ENCODE measurements at places on chromosomes 12 and 14.
A peak's percentile ranks its signal among the peaks of the same experiment; 100 is the strongest.

DNA sequence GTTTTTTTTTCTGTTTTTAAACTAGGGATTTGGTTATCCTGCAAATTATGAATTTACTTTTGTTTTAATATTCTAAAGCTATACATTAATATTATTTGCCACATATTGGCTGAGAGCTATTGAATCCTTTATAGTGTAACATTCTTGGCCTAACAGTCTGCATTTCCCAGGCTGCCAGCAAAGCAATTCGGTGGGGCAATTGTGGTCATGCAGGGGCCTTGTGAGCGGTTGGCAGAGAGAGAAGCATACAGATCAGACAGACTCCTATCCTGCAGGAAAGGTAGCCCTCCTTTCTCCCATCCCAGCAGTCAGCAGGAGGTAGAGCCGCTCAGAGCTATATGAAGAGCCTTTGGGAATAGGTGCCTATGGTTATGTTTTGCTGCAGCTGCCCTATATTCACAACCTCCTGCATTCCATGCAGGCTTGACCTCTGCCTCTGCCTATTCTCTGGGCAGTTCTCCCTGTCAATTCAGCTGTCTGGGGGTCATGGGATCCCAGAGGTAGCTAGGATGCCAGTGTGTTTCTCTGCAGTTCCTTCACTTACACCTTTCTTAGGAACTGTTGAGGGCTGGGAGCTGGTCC lies 144.7 kb downstream of the GPHN start:
- DNase-seq = no peak

- no peak for DNase-seq
Observed at GRCh38 chr14:54451121-54451601, 10.0 kb upstream of the CNIH1 start.

GRCh38 chr12:123973552-123974341 lies 732 bp downstream of the ZNF664 start:
- DNase-seq = peak; percentile 17

DNA sequence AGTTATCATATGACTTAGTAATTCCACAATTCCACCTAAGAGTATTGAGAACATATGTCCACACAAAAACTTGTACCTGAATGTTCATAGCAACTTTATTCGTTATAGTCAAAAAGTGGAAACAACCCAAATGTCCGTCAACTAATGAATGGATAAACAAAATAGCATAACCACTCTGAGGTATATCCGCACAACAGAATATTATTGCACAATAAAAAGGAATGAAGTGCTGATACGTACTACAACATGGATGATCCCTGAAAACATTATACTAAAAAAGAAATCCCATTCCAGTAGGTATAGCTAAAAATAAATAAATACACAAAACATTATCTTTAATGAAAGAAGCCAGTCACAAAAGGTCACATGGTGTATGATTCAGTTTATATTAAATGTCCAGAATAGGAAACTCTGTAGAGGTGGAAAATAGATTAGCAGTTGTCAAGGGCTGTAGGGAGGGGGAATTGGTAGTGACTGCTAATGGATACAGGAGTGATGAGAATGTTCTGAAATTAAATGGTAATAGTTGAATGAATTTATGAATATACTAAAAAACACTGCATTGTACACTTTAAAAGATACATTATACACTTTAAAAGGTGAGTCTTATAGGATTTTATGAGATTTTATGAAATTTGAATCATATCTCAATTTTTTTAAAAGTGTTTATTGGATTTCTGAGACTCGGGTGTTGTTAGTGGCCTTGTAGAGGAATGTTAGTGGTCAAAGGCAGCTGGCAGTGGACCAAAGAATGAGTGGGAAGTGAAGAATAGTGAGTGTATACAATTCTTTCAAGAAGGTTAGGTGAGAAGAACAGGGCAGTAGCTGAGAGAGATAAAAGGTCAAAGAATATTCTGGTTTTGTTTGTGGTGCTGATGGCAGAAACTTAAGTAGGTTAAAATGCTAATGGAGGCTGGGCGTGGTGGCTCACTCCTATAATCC lies 36.3 kb upstream of the BAZ1A start:
- DNase-seq = no peak

- peak; percentile 28 for DNase-seq
Observed at GRCh38 chr14:31037709-31038221, 11.6 kb upstream of the STRN3 start.

DNA sequence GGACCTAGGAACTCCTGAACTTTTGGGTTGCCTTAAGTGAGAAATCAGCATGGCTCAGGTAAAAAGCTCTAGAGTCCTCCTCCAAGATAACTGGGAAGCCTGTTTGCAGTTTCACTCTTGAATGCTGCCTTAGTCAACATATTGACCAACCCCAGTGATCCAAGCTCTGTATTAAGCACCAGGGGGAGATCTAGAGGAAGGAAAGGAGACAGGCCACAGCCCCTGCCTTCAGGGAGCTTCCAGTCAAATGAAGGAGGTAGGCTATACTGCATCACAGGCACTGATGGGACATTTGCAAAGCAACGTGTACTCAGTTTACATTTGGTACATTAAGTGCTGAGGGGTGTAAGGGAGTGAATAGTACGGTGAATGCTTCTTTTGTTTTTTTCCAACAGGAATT lies 1.2 kb upstream of the CSAD start:
- peak; percentile 22 for DNase-seq

DNA sequence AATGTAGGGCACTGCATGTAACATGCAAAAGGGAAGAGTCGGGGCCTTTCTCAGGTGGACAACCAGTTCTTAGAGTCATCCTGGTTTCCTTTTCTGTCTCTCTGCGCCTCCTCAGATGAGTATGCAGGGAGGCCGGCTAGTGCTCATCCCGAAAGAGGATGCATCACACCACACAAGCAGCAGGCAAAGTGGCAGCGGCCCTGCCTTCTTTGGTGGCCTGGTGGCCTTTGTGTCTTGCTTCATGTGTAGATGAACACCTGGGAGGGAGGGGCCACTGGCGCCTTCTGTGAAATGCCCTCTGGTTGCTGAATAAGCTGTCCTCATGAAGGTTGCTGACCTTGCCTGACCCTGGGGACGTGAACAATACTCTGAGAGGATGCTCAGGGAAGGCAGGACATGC lies 18.0 kb downstream of the SLC24A4 start:
- DNase-seq = no peak

- no peak for DNase-seq
Observed at GRCh38 chr12:22600181-22600580, 24.8 kb upstream of the ETNK1 start.

DNA sequence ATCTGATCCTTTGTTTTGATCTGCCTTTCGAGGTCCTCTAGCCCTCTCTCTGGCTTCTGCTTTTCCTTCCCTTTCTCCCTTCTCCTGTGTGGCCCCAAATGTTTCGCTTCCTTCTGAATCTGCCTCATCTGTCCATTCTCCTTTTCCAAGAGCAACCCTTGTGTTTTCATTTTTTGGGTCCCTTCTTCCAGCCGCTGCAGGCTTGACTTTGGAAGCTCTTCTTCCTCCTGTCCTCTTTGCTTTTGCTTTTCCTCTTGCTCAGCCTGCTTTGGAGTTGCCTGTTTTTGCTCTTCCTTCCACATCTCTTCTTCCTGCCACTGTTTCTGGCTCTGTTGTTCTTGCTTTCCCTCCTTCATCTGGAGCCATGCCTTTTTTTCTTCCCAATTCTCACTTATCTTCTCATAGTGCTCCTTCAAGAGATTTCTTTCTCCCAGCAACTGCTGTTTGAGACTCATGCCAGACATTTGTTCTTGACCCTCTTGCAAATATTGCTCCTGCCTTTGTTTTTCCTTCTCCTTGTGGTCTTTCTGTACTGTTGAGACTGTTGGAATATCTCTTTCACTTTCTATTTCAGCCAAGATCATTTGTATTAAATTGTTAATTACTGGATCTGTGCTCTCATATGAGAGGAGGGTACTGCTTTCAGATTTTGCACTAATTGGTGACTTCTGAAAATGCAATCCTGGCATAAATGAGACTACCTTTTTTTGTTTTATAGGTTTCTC lies 42.4 kb downstream of the FAM186A start:
- peak; percentile 12 for DNase-seq

GRCh38 chr12:90964616-90965015 lies 9.6 kb upstream of the CCER1 start:
- DNase-seq = no peak

DNA sequence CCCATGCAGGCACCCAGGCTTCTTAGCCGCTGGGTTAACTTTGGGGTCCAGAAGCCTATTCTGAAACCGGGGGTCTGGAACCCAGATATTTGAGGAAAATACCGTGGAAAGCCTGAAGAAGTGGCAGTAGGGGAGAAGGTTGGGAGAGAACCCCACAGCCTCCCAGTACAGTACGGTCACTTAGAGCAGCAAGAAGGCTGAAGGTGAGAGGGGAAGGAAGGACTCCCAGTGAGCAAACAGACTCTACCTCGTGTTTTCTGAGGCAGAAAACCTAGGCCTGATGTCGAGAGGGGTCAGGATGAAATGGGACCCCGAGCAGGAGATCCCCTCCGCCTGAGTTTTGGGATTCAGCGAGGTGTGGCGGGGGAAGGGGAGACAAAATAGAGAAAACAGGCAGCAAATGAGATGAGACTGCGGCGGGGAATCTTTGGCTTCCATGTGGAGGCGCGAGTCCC lies 10.7 kb upstream of the CALCOCO1 start:
- DNase-seq = no peak

- DNase-seq = no peak
Observed at GRCh38 chr14:22537436-22538310, 51.4 kb downstream of the DAD1 start.

- no peak for DNase-seq
Observed at GRCh38 chr14:78356391-78356790, 186.2 kb downstream of the NRXN3 start.

GRCh38 chr12:46266869-46267574 lies 1.8 kb downstream of the SLC38A1 start:
- DNase-seq = peak; percentile 23

DNA sequence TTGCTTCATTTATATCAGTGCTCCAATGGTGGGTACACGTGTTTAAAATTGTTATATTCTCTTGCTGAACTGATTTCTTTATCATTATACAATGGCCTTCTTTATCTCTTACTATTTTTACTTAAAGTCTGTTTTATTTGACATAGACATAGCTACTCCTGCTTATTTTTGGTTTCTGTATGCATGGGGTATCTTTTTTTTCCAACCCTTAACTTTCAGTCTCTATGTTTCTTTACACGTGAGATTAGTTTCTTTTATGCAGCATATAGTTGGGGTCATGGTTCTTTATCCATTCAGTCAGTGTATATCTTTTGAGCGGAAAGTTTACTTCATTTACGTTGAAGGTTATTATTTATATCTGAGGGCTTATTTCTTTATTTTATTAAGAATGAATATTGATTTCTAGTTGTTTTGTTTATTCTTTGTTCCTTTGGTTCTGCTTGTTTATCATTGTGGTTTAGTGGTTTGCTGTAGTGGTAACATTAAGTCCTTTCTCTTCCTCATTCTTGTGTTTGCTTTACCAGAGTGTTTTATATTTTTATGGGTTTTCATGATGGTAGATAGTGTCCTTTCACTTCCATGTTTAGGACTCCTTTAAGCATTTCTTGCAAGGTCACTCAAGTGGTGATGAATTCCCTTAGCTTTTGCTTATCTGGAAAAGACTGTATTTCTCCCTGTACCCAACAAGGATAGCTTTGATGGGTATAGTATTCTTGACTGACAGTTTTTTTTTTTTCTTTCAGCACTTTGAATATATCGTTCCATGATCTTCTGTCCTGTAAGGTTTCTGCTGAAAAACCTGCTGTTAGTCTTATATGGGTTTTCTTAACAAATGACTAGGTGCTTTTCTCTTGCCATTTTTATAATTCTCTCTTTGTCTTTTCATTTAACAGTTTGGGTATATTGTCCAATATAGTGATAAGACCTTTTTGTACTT lies 38.3 kb upstream of the FAR2 start:
- peak; percentile 11 for DNase-seq

GRCh38 chr12:84661786-84662185 lies 250.8 kb downstream of the SLC6A15 start:
- no peak for DNase-seq

GRCh38 chr14:106737021-106737420 lies 1210.6 kb downstream of the TMEM121 start:
- no peak for DNase-seq

GRCh38 chr12:13189264-13189663 lies 7.3 kb upstream of the EMP1 start:
- no peak for DNase-seq

- no peak for DNase-seq
Observed at GRCh38 chr12:57109207-57110103, 1.7 kb downstream of the STAT6 start.

DNA sequence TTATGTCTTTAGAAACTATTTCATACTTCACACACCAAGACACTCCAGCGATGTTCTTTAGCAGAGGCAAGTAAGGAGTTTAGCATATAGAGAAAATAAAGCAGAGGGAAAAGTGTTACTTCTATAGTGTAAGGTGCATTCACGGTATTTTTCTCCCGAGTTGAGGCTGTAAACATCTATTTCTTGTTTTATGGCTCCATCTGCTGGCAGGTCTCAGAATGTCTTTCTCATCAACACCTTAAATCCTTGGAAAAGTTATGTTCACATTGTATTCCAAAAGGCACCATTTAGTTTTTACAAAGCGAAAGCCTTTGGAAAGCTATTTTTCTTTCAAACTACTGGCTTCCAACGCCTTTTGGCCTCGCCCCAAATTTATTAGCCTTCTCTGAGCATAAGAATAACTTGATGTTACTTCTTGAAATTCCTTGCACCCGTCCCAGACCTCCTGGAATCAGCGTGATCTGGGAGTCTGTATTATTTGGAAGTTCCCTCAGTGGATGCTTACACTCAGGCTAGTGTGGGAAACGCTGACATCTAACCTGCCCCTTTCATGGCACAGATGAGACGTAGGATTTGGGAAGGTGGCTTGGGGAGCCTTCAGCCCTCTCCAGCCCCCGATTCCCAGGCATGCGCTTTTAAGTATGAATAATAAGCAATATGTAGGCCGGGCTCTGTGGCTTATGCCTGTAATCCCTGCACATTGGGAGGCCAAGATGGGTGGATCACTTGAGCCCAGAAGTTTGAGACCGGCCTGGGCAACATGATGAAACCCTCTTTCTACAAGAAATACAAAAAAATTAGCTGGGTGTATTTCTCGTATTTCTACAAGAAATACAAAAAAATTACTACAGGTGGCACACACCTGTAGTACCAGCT lies 1.9 kb upstream of the PIWIL1 start:
- peak; percentile 61 for DNase-seq

DNA sequence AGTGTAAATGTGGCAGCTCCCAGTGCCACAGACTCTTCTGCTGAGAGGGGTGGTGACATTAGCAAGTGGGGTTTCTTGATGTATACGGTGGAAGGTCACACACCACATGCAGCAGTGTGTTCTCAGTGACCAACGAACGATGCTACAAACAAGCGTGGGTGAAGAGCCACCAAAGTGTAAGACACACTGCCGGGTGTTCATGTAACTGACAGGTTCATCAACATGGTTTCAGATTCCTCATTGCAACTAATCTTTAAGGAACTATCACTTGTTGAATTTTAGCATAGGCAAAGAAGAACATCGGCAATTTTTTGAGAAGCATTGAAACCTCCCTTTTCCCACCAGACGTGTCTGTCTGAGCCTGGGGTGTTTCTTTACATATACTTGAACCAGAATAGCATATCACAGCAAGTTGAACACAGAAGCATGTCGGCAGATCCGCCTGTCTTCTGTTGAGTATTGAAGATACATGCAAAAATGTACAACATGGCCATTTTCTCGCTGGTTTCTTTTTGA lies 58.8 kb downstream of the PPP2R5C start:
- DNase-seq = peak; percentile 5

Measured in suppressor macrophage treated with lipopolysaccharide for 4 hours (primary cell).